NCI-H446 treated with DMSO at 0.1 percent for 48 hours (cell line): ENCODE measurements at places on chromosomes 2 and 18.
A peak's percentile ranks its signal among the peaks of the same experiment; 100 is the strongest.

- no peak for DNase-seq
Observed at GRCh38 chr2:96102596-96103186, 13.7 kb downstream of the ADRA2B start.

DNA sequence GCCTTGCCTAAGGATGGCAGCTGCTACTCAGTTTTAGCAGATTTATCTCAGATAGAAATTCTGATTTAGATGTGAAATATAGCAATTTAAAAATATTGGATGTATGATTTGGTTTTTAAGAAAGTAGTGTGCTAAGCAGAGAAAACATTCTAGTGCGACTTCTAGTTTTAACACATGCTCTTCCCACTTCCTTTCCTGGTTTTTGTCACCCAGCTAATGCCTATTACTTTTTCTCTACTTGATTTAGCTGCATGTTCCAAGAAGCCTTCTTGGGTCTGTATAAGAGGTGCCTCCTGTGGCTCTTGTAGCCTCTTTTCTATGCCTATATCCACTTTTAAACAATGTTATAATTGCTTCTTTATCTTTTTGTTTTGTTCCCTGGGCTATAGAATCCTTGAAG lies 53.0 kb downstream of the GPD2 start:
- DNase-seq, result no peak

DNA sequence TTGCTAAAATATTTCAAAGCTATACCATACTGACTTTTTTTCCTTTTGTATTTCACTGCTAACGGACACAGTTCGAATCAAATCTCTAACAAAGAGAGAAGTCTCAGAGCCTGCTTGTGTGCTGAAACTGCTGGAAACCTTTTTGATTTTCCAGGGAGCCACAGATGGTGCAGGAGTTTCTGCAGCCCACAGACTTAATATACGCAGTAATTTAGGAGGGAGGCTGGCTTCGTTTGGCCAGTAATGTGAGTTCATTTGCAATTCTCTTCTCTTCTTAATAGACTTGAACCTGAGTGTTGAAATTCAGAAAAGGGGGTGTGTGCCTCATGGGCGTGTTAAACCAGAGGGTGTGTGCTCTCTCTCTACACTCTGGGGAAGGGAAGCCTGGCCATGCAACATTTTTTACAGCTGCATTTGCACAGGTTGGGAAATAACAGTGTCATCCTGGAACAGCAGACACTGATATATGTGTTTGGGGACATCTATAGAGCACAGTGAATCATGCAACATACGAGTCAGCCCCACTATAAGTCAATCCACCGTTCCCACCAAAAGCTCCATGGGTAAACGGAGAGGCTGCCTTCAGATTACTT lies 333.0 kb downstream of the CLIP4 start:
- no peak for DNase-seq

DNA sequence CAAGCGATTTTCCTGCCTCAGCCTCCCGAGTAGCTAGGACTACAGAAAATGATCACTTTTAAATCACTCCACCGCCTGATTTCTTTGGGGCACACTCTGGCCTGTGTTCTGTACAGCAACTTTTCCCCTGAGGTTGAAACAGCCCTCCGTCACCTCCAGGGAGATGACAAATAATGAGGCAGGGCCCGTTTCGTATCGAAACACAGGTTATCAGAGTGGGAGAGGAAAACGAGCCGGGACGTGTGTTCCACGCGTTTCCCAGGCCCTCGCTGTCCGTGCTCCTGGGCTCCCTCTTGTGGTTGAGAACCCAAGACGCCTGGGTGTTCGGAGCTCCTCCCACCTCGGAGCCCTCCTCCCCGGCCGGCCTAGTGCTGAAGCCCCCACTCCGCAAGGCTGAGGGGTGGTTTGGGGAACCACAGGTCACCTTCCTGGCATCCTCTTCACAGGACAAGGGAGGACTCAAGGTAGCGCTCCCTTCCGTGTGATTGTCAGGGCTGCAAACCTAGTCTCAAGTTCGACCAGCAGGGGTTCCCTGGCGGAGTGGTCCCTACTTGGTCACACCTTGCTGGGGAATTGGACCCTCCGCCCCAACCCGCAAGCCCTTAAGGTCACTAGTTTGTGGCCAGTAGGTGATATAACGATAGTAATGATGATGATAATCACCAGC lies 12.8 kb downstream of the ATP6V1B1 start:
- DNase-seq, result peak; percentile 24

GRCh38 chr2:77418537-77418936 lies 103.6 kb downstream of the LRRTM4 start:
- no peak for DNase-seq

- peak; percentile 25 for DNase-seq
Observed at GRCh38 chr2:63819765-63820717, 21.7 kb upstream of the UGP2 start.

GRCh38 chr2:95004711-95005110 lies 20.8 kb upstream of the MAL start:
- DNase-seq, result no peak

- DNase-seq, result no peak
Observed at GRCh38 chr2:85431570-85432205, 13.2 kb downstream of the SH2D6 start.

DNA sequence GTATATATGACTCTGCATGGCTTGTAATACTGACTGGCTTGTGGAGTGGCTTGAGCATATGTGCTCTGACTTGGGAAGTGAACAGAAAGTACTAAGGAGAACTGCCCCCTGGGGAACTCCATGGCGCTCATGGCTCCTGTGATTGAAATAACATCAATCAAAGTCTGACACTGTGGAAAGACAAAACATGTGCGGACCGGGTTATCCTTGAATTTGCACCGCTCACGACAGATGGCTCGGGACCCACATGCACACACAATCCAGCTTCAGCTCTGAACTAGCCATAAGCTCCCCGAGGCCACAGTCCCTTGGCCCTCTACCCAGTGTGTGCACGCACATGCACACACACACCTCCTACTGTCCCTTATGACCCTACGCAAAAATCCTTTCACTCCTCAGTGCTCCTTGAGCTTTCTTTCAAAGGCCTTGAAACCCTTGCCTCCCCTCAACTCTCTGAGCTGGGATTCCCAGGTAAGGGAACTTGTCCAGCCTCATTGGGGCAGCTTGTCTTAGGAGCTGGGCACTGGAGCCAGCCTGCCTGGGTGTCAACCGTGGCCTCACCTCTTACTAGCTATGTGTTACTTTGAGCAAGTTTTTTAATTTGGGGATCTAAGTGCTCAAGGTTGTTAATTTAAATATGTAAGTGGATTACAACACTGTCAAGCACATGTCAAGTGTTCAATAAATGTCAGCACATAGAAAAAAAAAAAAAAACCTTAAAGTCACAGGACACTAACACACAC lies 43.6 kb downstream of the MRPS5 start:
- no peak for DNase-seq

- DNase-seq, result no peak
Observed at GRCh38 chr2:120224735-120225548, 1.7 kb upstream of the TMEM185B start.

GRCh38 chr2:173076581-173077345 lies 1.1 kb downstream of the MAP3K20 start:
- peak; percentile 37 for DNase-seq

DNA sequence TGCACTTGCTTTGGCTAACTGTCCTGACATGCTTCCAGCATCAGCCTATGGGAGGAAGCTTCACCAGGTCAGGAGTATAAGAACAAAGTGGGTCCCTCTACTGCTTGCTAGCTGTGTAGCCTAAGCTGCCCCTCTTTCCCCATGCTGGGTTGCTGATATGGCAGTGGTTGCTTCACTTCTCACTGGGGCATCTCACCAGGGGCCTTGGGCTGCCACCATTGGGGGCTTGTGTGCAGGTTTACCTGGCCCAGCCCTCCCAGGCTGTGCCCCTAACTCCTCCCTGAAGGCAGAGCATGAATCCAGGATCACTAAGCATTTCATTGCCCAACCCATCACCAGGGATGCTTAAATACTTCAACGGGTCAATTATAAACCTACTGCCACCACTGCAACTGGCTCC lies 817.1 kb upstream of the TMEFF2 start:
- DNase-seq, result no peak

GRCh38 chr2:238339395-238339780 lies 19.1 kb downstream of the TRAF3IP1 start:
- DNase-seq, result no peak

DNA sequence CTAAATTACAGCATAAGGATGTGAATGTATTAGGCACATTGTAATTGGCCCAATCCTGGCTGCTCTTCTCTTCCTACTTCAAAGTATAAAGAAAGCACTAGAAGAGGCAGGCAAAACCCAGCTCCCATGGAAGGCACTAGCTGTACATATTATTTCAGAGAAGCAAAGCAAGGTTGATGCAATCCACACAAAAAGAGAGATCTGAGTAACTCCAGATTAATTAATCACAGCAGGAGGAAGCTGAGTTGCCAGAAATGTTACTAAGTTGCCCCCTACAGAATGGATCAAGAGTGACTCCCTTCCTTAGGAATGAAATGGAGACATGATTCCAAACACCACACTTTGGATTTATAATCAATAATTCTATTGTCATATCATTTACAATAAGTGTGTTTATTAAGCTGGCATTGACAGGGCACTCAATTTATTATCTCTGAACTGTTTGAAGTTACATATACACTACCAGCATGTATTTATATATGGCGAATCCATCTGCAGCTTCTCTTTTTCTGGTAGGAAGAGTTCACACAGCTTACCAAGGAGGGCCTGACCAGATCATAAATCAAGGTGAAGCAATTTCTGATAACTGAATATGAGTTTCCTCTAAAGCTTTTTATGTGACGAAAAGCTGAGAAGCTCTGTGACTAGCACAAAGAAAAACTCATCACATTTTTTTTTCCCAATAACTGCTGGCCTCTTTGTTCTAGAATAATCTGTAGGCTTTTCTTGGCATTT lies 393.1 kb upstream of the LYPD1 start:
- no peak for DNase-seq

DNA sequence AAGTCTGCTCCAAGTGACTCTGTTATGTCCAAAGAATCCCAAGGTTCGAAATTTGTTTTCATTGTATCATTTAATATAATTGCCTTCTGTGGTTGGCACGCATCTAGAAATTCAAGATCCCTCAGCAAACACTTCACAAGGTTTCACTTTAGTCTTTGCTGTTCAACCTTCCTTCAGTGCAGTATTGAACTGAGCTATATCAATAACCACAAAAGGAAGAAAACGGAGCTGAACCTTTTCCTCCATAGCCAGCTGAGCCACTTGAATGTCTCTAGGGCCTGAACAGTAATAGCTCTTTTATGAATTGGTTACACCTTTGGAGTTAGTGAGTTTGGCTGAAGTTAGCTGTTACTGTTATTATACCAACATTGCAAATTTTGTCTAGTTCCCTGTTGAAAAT lies 357.7 kb upstream of the HNRNPA3 start:
- DNase-seq, result no peak

GRCh38 chr2:154507186-154507585 lies 191.3 kb upstream of the KCNJ3 start:
- peak; percentile 19 for DNase-seq

DNA sequence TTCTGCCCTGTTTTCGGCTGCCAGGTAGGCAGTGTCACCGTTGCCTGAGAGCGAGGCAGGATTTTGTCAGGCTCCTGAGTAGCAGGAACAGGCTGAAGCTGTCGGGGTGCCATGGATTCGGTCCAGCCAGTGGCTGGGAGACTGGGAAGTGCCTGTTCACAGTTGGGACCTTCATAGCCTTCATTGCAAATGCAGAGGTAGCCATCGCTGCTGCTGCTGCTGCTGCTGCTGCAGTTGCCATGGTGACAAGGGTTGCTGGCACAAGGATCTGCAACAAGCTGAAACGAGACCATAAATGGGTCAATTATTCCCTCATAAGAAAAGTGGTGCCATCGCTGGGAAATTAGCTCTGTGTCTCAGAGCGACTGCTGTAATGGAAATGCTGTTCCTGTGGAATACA lies 122.7 kb downstream of the DNER start:
- no peak for DNase-seq

- DNase-seq, result no peak
Observed at GRCh38 chr2:46843316-46843715, 72.3 kb downstream of the MCFD2 start.
